ENCODE measurements at places on chromosomes 3 and 15.

DNA sequence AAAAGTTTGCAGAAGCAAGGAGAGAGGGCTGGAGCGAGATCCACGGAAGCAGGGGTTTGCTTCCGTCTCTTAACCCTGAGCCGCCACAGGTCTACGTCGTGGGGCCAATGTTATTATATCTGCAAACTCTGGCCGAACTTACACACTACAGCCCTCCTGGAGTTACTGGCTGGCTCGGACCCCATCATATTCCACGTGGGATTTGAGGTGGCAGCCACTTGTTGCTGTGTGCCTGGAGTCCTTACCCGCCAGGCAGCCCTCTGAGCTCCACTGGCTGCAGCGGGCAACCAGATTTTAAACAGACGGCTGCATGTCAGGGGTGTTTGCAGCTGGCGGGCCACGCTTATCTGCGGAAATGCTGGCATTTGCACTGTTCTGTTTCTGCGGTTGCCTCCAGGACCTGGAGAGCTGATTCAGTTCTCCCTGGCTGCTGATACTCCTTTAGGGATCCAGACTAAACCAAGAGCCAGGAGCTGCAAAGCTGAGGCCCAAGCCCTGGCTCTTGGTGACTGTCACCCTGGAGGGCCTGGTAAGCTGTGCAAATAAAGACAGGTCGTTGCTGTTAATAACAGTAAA lies 34.7 kb downstream of the TM2D3 start:
- DNase-seq: no peak

- no peak for DNase-seq
These were observed 45.9 kb upstream of the LMCD1 start for GRCh38 chr3:8455526-8456411.

- DNase-seq: no peak
These were observed 102.7 kb upstream of the UMPS start for GRCh38 chr3:124627501-124627908.

DNA sequence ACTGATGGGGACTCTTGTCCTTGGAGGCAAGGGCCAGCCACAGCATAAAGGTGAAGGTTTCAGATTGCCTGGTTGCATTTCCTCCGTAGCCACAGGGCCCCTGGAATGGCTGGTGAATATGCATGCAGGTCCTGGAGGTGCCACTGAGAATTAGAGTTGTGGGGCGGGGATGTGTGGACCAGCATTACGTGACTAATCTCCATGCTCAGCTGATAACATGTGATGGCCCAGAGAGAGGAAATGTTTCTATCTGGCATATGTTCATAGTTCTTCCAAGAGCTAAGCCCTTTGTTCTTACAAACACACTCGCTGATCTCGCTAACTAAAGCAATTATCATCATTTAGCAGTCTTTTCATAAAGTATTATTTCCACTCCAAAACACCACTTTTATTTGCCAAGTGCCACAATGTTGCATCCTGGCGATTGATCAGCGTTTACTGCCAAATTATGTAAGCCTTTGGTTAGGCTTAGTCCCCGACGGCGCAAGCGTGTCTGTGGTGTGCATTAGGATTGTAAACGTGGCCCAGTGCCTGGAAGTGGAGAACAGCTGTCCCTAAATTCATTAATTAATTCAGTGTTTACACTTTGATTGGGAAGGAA lies 55.9 kb downstream of the CGNL1 start:
- no peak for DNase-seq
